ENCODE measurements at places on chromosomes 3 and 15.

- DNase-seq: no peak
Measured at GRCh38 chr15:34160735-34161134, 49.2 kb downstream of the KATNBL1 start.

GRCh38 chr15:88144921-88145653 is 111.5 kb downstream of the NTRK3 start:
- no peak for DNase-seq

DNA sequence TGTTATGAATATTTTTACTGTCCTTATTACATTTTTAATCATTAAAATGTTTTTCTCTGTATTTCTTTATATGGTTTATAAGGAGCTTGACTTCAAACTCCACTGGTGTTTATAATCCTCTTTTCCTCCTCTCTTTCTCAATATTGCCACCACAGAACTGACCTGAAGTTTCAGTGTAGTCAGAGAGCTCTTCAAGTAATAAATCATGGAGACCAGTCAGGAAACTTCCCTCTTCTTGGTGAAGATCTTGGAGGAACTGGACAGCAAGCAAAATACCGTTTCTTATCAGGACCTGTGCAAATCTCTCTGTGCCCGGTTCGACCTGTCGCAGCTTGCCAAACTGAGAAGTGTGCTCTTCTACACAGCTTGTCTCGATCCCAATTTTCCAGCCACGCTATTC is 23.8 kb downstream of the MINAR1 start:
- DNase-seq: no peak

DNA sequence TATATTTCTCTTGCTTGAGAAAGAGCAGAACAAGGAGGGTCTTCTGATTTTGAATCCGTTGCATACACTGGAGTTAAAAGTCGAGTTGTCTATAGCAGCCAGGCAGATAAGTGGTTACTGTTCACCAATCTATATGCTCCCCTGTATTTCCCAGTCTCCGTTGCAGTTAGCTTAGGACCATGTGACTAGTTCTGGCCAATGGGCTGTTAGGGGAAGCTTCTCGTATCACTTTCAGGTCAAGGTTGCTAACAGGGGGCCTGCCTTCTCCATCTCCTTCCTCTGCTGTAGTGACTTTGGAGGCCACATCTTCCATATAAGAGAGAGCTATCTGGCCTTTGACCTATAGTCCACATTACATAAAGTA is 188.5 kb upstream of the KBTBD8 start:
- no peak for DNase-seq

DNA sequence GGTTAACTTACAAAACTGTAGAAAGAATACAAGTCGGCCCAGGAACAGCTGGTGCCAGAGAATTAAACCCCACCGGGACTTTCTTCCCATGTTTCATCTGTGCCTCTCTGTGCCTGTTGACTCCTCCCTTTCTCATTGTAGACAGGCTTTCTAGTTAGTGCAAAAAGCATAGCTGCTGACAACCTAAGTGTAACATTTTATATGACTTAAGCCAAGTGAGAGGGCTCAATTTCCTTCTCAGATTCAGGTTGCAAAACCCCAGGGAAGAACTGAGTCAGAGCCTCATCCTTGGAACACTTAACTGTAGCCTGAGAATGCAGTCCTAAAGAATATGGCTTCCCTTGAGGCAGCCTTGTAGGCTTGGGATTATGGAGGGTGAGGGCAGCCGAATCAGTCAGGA is 302.5 kb upstream of the AZI2 start:
- no peak for DNase-seq

DNA sequence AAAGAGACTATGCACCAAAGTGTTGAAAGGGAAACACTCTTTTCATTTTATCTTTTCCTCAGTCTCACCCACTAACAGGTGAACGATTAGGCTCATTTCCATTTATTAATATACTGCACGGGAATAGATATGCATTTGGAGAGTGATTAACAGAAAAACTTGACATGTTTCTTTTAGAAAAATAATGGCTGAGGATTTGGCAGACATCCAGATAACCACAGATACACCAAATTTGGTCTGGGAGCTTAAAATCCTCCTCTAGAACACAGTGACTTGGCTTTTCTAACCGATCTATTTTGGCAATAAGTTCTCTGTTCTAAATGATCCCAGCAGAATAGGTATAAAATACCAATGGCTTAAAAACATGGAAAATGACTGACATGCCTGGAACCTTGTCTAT is 459.3 kb upstream of the SGO1 start:
- no peak for DNase-seq

DNA sequence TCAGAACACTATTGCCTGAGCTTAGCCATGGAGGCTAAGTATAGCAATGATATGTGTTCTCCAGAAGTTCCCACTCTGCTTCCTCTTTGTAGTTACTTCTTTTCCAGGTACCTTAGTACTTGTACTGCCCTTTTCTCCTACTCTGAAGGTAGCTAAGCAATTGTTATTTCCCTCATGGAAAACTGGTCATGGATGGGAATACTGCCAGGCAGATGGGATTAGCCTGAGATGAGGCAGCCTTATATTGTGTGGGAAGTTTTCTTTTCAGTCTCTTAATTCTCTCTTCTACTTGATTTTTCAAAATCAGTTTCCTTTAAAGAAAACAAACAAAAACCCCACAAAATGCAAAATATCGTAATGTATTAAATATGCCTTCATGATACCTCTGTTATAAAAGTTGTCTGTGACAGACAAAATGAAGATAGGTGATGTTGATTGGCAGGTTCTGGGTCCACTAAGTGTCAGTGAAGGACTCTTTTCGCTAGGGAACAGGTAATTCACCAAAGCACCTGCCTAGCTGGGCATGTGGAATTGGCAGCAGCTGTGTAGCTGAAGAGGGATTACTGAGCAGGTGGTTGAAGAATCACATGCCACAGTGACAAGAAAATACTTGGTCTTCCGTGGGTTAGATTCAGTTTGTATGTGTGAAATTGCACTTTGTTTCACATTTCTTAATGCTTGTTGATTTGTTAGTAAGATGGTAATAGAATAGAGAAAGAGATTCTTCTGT is 4.1 kb downstream of the ZNF609 start:
- no peak for DNase-seq

GRCh38 chr3:179189759-179190158 is 41.6 kb downstream of the PIK3CA start:
- DNase-seq: no peak

GRCh38 chr3:5103743-5104142 is 18.3 kb upstream of the ARL8B start:
- DNase-seq: no peak

DNA sequence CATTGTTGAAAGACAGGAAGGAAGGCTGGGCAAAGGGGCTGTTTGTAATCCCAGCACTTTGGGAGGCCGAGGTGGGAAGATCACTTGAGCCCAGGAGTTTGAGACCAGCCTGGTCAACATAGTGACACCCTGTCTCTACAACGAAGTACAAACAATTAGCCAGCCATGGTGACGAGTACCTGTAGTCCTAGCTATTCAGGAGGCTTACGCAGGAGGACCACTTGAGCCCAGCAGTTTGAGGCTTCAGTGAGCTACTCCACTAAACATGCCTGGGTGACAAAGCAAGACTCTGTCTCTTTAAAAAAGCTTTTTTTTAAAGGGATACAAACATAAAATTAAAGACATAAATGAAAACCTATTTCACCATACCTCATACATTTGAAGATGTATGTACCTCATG is 11.1 kb downstream of the SERP1 start:
- no peak for DNase-seq

DNA sequence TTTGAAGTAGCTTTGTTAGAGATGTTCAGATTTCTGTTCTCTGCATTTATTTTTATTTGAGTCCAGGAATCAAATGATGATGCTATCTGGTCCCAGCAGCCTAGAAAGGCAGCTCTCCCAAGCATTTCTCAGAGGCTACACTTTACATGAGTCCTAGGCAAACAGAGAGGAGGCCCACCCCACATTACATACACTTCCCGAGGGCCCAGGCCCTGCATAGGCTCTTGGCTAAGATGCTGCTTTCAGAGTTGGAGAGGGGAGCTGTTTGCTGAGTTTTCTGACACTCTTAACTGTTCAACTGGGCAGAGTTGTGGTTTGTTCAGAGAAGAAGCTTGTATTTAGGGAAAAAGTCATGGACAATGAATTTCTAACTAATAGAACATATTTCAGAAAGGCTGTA is 117.9 kb upstream of the RGMA start:
- no peak for DNase-seq

DNA sequence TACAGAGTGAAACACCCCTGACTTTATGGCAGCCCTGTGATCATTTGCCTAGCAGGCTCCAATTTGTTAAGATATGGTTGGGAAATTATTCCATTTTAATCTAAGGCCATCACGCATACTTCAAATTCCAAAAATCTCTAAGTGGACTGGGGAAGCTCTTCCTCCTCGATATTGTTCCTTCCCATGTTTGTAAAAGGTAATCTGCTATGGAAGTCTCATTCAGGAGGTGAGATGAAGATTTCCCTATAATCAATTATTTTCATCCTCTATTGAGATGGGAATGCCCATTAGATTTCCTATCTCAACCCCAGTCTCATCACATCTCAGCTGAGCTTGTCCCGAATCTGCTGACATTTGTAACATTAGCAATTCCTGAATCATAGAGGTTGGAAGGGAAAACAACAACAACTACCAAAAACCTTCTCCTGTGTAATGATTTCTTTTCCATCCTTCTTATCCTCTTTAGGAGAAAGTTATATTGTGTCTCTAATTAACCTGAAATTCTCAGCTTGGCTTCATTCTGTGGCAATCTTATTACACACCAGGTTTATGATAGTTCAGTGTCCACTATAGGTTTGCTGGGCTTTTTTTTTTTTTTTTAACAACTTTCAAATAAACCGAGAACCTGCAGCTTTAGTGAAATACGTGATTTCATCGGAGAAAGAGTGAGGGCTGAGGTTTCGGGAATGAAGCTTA is 2.2 kb upstream of the NR2F2 start:
- no peak for DNase-seq

GRCh38 chr15:51163843-51164242 is 69.1 kb upstream of the TNFAIP8L3 start:
- DNase-seq: no peak

GRCh38 chr3:29478611-29479010 is 197.7 kb downstream of the RBMS3 start:
- DNase-seq: no peak
